ENCODE measurements at places on chromosomes 16 and 17.

DNA sequence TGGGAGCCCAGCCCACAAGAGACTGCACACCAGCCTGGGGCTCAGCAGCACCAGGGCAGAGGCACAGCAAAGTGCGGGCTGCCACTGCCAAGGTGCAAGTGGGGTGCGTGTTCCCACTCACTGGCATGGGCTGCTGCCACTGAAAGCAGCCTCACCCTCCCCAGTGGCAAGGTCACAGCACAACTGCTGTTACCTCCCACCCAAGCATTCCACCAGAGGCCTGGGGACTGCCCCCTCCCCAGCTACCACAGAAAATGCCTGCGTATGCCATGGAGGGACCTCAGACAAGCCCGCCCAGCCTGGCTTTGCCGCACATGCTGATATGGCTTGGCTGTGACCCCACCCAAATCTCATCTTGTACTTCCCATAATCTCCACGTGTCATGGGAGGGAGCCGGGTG is 33.1 kb downstream of the MEAK7 start:
- no peak for DNase-seq

DNA sequence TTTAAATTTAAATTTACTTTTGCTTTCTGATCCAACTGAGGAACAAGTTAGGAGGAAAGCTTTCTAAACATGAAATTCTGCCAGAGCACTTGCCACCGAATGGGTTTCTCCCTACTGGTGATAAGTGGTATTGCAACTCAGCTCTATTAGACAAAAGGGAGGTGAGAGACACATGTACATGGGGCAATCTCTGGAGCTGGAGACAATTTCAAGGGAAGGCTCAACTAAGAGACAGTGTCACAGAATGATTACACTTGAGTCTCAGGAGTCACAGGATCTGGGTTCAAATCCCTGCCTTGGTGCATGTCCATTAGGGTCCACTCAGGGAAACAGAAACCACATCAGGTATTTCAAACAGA is 37.4 kb downstream of the SOCS1 start:
- DNase-seq: no peak

DNA sequence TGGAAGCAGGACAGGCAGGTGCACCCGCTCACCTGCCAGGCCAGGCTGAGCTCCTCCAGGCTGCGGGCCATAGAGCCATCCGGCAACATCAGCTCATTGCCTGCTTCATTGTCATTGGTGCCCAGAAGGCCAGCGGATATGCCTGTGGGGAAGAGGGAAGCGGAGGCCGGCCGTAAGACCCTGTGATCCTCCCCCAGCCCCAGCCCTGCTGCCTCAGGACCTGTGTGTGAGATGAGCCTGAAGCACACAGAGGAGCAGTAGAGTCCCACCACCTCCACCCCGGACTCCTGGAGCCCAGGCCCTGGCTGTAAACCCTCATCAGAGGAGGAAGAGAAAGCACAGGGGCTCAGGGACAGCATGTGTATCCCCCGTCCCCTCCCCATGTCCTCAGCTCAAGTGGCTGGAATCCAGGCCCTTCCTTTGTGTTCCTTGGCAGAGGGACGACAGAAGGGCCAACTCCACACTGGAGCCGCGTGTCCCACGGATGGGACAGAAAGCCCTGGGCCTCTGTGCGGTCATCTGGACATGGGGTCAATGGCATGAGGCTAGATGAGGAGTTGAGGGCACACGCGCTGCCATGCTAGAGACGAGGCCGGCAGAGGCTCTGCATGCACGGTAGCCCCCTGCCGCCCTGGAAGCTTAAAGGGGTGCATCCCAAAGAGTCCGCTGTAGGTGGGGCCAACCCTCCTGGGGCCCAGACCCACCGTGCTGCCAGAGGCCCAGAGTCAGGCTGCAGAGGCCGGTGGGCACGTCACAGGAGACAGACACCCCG is 39.1 kb downstream of the RMI2 start:
- no peak for DNase-seq

- DNase-seq: no peak
Observed at GRCh38 chr17:82493226-82493781, 26.2 kb upstream of the FOXK2 start.

DNA sequence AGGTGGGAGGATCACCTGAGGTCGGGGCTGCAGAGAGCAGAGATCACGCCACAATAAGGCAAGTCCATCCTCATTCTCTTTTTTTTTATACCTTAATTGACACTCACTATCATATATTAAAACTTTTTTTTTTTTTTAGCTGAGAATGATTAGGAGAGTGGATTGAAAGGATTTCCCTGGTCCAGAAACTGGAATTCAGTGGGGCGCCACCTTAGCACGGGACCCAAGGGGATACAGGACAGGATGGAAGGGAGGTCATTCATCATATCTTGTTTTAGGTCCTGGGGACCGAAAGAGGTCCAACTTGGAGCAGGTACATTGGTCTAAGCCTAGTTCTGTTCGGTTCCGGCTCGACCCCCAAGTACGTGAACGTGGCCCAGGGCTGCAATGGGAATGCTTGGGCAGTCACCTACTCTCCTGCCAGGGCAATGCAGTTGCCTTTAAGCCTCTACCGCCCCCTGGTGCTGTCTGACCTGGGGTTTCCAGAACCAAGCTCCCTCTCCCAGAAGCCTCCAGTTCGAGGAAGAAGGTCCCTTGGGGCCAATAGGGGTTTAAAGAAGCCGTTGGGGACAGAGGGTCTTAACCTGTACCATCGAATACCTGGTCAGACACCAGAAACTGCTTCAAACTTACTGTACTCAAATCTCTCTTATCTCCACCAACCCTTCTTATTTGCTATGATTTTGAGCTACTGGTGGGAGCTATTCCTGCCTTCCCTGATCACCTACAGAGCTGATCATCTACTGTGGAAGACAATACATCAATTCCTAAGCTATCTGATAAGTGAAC is 19.9 kb upstream of the GPATCH8 start:
- peak; percentile 86 for DNase-seq

DNA sequence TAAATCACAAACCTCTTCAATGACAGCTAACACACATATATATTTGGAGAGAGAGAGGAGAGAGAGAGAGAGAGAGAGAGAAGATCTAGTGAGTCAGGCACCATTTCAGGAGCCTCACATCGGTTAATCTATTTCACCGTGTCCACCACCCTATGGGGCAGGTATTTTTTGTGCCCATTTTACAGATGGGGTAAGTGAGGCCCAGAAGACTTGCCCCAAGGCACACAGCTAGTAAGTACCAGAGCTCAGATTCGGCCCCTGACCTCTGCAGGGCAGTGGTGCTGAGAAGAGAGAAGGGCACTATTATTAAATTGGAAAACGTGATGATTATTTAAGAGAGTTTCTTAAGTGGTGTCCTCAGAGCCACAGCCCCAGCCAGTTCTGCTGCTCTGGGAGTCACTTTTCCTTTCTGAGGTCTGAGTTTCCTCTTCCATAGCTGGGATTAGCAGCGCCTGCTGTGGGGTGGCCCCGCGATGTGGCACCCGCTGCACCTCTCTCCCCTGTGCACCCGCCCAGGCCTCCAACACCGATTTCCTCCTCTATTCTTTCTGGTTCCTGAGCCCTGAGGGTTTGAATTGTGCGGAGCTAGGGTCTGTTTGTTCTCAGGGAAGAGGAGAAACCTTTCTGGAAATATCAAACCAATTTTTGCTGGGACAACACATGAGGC is 303.9 kb downstream of the IRF8 start:
- no peak for DNase-seq

GRCh38 chr16:81514568-81515258 is 70.1 kb downstream of the CMIP start:
- no peak for DNase-seq

DNA sequence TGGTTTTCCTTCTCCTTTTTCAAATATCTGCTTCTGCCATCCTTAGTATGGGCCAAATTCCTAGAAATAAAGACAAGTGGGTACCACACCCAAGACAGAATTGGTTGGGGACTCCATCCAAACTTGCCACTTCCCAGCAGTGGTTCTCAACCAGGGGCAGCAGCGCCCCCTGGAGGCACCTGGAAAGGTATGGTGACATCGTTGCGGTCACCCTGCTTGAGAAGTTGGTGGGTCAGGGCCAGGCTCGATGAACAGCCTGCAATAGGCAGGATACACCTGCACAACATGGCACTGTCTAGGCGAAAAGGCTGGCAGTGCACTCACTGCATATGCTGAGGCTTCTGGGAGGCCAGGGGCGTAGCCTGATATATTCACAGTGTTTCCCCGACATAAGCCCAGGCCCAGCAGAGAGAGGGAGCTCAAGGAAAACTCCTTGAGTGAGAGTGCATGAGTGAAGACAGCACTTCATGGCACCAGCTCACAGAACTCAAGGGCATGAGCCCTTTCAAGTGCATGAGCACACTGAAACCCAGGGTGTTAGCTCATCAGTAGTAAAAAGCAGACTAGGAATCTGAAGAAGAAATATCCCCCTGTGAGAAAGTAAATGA is 57.7 kb downstream of the CMC2 start:
- DNase-seq: peak; percentile 78

- DNase-seq: no peak
Observed at GRCh38 chr17:19904412-19904811, 36.7 kb upstream of the ULK2 start.

DNA sequence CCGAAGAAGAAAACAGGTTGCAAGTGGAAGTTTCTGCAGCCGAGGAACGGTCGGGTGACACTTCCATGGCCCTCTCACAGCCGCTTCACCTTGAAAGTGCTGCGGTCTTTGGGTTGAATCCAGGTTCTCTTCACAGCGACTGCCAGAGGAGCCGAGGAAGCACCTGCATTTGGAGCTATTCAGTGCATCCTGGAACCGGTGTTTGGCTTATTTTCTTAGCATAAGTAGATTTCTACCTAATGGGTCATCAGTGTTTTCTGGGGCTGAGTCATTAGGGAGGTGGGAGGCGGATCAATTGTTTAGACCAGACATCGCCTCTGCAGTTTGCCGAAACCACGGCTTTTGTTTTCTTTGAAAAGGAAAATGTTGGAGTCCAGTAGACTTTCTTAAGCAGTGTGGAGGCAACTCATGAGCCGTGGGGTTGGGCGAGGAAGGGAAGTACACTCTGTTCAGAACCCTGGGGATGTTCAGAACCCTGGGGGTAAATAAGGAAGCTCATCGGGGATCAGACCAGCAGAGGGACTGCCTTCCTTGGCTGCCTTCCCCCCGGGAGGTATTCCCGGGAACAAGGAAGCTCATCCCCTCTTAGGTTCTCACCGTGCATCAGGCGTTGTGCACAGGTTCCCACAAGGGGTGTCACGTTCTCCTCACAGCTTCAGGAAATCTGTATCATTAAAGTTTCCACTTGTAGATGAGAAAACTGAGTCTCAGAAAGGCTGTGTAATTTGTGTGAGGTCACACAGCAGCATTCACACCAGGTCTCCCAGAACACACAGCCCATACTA is 361.5 kb downstream of the SNX29 start:
- DNase-seq: no peak

DNA sequence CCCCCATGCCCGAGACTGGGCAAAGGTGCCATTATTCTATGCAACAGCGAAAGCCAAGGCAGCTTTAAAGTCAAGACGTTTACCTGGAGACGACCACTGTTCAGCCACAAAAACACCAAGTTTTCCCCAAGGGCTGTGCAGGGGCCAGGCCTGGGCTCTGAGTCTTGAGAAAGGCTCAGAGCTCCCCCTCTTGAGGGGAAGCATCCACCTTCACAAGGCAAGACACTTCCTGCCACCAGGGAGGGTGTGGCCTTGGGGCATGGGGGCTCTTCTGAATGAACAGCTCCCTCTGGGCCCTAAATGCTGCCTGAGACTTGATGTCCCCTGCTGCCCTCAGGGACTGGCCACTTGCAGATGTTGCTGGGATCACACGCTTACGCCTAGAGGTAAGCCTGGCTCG is 26.5 kb downstream of the PDIA2 start:
- DNase-seq: peak; percentile 76

DNA sequence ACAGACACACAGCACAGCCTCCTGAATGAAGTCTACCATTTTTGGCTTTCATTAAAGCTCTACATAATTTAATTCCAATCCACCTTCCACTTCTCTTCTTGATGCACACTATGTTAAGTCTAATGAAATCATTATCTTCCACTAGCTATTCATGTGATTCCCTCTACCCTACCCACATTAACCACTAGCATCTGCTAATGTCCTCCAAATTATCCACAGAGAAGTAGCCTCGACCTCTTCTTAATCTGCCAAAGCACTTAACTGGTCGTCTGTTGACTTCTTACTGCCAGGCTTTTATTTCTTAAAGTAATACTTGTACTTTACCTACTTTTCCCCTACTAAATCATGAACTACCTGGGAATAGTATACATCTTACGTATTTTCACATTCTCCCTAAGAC is 91.8 kb downstream of the NCOR1 start:
- DNase-seq: no peak

Data from activated CD4-positive, alpha-beta T cell treated with anti-CD3 and anti-CD28 coated beads, Interleukin-2, amount 10 ng/mL, durations not matched to agents 24 days and 14 days (primary cell).